ENCODE measurements at places on chromosomes 4 and X.

GRCh38 chr4:109930464-109930863, 17.8 kb downstream of the EGF start:
- DNase-seq, result no peak

- no peak for DNase-seq
These were observed 30.4 kb upstream of the HPGDS start for GRCh38 chr4:94372991-94373390.

GRCh38 chr4:3607690-3608552, 75.7 kb upstream of the LRPAP1 start:
- DNase-seq, result no peak

DNA sequence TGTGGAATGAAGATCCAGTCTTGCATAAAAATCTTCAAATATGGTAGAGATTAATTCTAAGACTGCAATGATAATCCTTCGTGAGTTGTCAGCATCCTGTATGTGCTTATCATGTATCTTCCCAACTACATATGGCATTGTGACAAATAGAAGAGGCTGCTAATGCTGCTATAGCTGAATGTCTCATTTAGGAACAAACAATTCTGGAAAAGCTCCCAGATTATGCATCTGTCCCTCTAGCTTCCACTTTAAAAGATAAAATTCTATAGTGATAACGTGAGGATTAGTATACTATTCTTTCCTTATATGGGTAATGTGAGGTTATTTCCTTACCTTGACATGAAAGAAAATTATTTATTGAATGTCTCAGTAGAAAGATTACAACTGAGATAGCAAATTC, 930.9 kb downstream of the DMD start:
- no peak for DNase-seq

DNA sequence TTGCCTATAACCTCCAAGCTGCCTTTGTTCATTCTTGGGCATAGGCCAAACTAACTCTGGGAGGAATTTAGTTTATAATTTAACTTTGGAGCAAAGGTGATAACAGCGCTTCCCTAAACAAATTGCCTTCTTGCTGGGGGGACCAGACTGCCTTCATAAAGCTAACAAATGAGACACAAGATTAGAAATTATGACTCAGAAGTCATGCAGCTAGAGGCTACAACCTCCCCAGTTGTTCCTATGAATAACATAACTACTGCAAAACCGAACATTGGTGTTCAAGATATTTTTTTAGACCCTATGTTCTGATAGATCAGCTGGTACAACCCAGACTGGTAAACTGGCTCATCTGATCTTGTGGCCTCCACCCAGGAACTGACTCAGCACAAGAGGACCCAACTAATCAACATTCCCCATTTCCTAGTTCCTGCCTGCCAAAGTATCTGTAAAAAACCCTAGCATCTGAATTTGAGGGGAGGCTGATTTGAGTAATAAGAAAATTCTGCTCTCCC, 22.0 kb upstream of the TMPRSS11B start:
- peak; percentile 21 for DNase-seq

GRCh38 chrX:29555465-29556091, 659.8 kb upstream of the MAGEB2 start:
- DNase-seq, result no peak

DNA sequence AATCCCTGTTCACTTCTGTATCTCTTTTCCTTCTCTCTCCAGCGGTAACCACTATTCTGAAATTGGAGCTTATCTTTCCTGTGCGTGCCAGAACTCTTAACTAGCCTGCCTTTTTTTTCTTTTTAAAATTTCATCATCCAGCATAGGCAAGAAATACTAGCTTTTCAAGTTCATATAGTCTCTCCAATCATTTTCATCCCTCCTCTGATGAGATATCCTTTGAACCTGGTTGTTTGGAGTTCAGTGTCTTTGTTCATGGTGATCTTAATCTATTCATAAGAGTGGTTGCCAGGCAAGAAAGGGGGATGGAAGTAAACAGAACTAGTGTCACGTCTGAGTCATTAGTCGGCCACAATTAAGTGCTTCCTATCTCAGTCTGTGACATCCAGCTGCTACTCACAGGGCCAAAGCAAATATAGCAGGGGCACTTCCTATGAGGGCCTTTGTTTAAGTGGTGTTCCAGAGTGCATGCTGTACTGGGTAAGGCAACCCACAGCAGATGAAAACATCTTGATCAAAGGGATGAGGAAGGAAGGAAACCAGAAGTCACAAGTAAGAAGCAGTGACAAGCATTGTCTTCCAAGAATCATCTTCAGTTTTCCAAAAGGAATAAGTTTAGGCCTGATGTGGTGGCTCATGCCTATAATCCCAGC, 56.4 kb upstream of the XIAP start:
- DNase-seq, result peak; percentile 72

DNA sequence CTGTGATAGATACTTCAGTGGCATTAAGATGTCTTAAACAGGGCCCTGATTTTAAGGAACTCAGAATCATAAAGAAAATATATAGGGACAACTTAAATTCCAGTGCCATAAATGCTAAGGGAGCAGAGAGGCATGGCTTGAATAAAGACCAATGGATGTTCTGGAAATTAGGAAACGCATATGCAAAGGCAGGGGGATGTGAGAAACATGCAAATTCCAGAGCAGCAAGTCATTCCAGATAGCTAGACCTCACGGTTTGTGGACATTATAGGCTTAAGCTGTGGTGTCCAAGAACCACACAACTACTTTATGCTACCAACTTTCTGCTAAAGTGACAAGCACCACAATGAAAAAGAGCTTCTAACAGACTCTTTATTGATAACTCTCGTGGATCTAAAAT, 132.6 kb upstream of the ANK2 start:
- peak; percentile 83 for DNase-seq

- DNase-seq, result no peak
These were observed 13.8 kb downstream of the NEXMIF start for GRCh38 chrX:74911494-74911893.

DNA sequence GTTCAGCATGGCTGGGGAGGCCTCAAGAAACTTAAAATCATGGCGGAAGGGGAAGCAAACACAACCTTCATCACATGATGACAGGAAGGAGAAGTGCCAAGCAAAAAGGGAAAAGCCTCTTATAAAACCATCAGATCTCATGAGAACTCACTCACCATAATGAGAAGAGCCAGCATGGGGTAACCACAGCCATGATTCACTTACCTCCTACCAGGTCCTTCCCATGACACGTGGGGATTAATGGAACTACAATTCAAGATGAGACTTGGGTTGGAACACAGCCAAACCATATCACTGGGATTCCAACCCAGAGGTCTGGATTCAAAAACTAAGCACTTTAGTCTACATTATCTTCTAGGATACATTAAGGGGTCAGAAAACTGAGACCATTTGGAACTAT, 609.6 kb upstream of the SPANXN1 start:
- DNase-seq, result peak; percentile 0

DNA sequence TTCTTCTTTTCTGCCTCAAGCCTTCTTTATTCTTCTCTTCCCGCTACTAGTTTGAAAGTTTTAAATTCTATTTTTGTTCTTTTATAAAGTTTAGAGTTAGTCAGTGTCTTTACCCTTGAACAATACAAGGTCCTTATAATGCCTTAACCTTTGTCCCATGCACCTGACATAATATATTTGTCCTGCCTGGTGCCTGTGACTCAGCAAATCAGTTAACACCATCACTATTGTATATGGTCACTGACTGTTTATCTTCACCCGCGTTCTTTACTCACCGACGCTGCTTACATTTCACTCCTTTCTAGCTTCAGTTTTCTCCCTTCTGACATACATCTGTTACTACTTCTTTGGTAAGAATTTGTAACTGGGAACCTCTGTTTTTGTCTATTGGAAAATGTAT, 5.7 kb downstream of the SMIM20 start:
- DNase-seq, result no peak

DNA sequence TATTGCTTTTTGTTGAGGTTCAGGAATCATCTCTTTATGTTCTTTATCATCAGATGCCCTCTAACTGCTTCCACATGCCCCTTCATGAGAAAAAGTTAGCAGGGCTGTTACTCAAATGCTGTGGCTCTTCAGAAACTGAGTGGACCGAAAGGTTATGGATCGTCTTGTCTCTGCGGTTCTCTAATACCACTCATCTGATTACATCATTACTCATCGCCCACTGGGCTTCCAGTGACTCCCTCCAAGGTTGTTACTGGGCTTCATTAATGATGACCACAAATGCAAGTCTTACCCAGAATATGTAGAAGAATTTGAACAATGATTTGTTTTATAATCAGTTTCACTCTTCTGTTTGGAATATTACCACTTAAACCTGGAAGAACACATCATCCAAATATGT, 67.7 kb downstream of the RWDD4 start:
- peak; percentile 41 for DNase-seq

DNA sequence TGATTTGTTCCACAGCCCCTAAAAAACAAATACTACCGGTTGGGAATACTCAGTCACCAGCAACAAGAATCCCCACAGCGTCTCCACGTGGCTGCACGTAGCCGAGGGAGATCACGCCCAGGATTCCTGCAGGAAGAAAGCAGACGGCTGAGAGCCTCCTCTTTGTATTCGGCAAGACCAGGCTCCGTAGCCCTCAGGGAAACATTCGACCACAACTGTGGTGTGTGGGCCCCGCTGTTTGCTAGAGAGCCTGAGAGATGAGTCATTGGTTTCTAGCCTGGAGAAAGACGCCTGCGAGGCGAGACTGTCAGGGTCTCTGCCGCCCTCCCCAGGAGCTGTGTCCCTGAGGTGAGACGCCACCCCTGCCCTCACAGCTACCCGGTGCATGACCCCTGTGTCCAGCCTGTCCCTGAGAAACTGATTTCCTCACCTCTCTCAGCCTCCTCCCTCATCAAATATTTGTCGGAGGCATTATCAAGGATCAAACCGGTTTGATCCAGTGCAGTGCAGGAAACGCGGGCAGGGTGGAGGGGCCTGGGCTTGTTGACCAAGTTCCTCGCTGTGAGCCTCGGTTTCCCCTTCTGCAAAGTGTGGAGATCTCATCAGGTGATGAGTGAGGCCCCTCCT, 4.7 kb upstream of the S100P start:
- DNase-seq, result peak; percentile 97

- DNase-seq, result no peak
These were observed 48.2 kb upstream of the GC start for GRCh38 chr4:71832049-71832448.

- no peak for DNase-seq
These were observed 100.8 kb downstream of the SHISA3 start for GRCh38 chr4:42498040-42498439.

GRCh38 chr4:30553706-30554105, 166.5 kb upstream of the PCDH7 start:
- DNase-seq, result no peak

DNA sequence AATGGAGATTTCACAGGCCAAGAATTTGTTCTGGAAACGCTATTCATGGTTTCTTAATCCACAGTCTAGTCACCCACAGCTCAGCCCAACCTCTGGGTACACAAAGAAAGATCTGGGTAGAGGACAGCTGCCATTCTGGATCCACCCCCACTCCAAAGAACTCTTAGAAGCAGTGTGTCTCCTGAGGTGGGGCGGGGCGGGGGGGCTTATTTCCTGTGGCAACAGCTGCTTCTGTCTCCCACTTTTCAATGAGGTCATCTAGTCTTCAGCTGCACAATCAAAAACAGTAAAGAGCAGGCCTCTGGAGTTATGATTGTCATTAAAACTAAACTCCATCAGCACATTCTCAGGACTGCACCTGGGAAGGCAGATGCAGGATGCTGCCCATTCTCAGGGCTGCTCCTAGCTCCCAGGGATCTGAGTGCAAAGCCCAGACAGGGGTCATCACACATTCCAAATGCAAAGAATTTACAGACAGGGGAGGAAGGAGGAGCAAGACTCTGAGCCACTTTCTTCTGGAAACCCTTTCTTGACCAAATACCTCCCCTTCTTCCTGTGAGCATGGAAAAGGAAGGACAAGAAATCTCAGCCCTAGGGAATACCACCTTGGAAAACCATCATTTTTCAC, 207.3 kb downstream of the HS6ST2 start:
- no peak for DNase-seq

DNA sequence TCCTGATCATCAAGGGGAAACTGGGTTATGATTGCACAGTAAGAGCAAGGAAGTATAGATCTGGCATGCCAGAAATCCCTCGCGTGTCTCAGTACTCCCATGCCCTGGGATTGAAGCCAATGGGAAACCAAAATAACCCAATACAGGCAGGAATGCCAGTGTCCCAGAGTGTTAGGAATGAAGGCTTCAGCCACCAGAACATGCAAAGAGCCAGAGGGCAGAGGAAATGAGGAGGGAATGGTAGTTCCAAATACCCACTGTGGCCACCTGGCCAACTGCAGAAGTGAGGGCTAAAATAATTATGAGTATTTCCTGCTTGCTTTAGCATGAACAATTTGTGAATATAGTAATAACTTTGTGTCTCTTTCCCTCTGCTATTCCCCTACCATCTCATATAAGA, 12.2 kb downstream of the MTNR1A start:
- no peak for DNase-seq

DNA sequence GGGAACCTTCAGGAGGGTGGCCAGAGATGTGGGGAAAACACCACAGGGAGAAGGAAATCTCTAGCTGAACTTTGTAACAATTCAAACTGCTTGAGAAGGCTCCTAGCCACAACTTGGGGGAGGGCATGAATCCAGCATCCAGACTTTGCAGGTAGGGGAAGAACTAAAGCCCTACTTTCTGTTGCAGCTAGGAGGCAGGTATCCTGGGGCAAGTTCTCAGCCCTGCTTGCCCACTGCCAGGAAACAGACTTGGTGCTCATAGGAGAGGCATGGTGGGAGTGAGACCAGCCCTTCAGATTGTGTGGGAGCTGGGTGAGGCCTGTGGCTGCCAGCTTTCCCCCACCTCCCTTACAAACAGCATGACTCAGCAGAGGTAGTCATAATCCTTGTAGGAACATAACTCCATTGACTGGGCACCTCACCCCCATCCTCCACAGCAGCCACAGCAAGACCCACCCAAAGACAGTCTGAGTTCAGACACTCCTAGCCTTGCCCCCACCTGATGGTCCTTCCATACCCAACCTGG, 209.5 kb upstream of the CPEB2 start:
- DNase-seq, result no peak

DNA sequence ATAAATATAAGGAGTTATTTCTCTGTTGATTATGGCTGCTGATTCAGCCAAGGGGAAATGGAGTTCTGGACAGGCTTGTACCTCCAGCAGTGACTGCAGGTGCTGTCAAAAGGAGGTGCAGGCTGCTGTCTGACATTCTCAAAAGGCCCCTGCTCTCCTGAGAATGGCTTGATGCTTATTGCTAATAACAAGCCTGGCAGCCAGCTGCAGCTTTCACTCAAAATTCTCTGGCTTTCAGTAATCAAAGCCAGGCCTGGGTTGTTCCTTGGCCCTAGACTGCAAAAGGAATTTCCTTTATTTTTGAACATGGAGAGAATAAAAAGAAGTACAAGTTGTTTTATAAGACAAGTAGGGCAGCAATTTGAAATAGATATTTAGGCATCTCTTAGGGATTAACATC, 575.9 kb downstream of the MID1IP1 start:
- DNase-seq, result no peak

- DNase-seq, result no peak
These were observed 7.3 kb downstream of the SMIM31 start for GRCh38 chr4:164761241-164761640.
